ENCODE measurements at places on chromosomes 5 and 9.

DNA sequence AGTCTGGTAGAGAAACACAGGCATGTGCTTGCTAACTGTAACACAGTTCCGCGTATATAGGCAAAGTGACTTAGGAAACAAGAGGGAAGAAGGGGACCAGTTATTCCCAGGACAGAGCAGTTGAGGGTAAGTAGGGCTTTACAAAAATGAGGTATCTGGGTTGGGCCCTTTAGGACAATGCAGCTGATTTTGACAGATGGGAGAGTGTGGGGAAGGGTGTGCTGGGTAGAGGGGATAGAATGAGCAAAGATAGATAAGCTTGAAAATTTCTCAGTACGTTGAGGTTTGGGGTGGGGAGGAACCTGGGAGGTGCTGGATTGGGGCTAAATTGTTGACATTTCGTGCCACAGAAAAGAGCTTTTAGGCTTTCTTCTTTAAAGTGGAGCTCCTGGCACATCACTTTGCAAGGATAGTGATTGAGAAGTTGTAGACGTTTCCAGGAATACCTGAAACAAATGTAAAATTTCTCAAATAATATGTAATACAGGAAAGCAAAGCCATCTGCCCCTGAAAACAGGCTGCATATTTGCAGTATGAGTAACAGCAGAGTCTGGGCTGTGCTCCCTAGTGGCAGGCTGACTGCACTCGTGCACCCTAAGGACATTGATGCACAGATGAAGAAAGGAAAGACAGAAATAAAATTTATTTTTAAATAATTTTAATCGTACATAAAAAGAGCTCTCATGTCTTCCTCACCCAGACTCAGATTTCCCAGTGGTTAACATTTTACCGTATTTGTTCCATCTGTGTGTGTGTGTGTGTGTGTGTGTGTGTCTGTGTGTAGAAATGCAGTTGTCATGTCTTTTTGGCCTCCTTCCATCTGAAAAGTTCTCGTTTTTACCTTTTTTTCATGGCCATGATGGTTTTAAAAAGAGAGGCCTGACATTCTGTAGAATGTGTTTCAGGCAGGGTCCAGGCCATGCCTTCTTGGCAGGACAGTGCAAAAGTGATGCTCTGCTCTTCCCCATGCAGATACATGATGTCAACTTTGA lies 144.9 kb upstream of the DMRT1 start:
- no peak for DNase-seq

GRCh38 chr5:107997338-107997980 lies 326.7 kb upstream of the EFNA5 start:
- DNase-seq = no peak

- peak; percentile 11 for DNase-seq
These were observed 127.9 kb upstream of the PTGER4 start for GRCh38 chr5:40551496-40552491.

GRCh38 chr5:111278858-111279504 lies 54.8 kb downstream of the CAMK4 start:
- DNase-seq = peak; percentile 44

DNA sequence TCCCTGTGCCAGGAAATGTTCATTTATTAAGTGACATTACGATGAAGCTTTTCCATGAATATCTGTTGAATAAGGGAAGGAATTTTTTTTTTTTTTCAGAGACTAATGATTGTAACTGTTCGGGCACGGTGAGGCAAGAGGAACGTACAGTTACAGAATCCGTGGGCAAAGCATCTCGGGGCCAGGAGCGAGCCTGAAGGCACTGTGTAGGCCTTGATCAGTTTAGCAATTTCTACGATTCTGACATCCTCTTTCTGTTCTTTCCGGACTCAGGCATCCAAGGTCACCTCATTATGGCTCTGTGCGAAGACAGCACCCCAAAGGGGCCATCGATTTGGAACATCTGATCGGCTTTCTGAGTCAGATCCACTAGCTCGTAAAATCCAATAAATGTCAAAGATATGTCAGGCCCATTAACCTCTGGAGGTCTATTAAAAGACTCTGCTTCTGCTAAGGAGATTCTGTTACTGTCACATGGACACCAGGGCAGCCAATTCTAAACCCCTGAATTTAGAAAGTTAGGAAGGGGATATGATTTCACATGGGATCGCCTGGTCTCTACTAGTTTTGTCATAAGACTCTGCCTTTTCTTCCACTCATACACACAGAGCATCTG lies 41.4 kb upstream of the BOD1 start:
- no peak for DNase-seq

GRCh38 chr5:82330530-82331270 lies 52.5 kb upstream of the RPS23 start:
- DNase-seq = no peak

Data from mucosa of gallbladder (tissue), 1 donor.